Cortex of kidney (tissue), 1 donor: ENCODE measurements at places on chromosomes 5 and 9.

DNA sequence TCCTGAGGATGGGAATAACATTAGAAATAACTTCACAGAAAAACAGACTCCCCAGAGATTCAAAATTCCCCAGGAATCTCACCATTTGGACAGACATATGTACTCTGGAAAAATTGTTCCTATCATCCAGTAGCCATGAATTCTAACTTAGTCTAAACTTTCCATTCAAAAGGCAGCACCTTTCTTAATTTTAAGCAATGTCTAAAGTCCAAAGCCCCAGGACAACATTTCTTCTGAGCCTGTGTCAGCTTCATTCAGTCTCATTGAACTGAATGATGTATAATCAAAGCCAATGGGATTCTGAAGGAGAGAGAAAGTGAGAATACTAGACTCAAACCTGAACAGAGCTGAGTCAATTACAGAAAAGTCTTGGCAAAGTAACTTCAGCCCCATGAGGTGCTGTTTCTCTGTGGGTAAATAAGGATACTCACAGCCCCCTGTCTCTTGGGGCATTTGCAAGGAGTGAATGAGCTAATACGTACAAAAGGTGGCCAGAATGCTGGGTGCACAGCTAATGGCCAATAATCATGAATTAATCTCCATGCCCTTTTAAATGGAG, 140.6 kb downstream of the SEMA5A start:
- DNase-seq, result no peak

GRCh38 chr5:147113967-147114366, 120.9 kb upstream of the STK32A start:
- DNase-seq, result no peak

- no peak for DNase-seq
Observed at GRCh38 chr5:65796269-65796668, 74.3 kb downstream of the NLN start.

DNA sequence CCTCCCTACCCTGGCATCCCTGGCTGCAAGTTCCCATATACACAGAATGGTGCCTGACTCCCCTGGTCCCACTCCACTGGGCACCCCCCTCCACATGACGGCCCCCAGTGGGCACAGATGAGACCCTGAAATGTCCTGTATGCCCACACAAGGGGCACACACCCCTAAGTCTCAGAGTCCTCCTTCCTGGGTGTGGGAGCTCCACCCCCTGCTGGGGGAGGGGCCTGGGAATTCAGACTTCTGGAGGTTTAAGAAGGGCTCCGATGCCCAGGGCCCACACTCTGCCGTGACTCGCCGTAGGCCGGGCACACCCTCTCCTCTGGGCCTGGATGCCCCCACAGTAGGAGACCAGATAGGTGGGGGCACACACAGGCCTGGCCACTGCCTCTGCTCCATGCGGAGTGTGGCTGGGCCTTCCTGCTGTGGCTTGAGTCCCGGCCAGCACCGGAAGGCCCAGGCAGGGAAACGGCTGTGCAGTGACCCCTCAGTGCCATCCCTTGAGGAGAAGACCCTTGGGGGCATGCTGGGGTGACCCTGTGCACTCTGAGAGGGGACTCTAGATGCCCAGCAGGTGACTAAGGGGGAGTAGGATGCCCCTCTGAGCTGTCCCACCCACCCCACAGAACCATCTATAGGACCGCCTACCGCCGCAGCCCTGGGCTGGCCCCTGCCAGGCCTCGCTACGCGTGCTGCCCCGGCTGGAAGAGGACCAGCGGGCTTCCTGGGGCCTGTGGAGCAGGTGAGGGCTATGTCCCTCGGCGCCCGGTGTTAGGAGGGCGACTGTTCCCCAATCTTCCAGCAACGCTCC, 6.5 kb downstream of the EGFL7 start:
- no peak for DNase-seq

GRCh38 chr5:127014573-127014972, 15.8 kb downstream of the MARCHF3 start:
- DNase-seq, result no peak

- DNase-seq, result no peak
Observed at GRCh38 chr5:150068472-150068871, 17.9 kb downstream of the CSF1R start.
